Spinal cord (tissue), 10 donors: ENCODE measurements at places on chromosomes 13 and 19. TPM values are rescaled to one million over a fixed set of nuclear protein-coding genes. Genes with fewer than 3 reads are reported as not detected.

PRODH2 gene
- total RNA-seq = 0.10 TPM

ARL11 gene
- total RNA-seq = 0.79 TPM

SHD gene
- 10.4 TPM for total RNA-seq

SIGLECL1 gene
- not detected for total RNA-seq

ZNF112 gene
- total RNA-seq = 15.0 TPM

KDELR1 gene
- total RNA-seq = 86.8 TPM

- H3K4me3 ChIP-seq = peak overlapping the region; percentile 83
- no peaks in the 10 kb centered on the region for H3K27me3 ChIP-seq
- peaks cover 4% of the 10 kb centered on the region for H3K4me1 ChIP-seq
- H3K27ac ChIP-seq = peak overlapping the region; percentile 87
Measured at GRCh38 chr13:97435323-97435722, 1.4 kb downstream of the RAP2A start.

GRCh38 chr13:39385621-39386231, 217.3 kb downstream of the LHFPL6 start:
- H3K27me3 ChIP-seq = no peaks in the 10 kb centered on the region
- DNase-seq = peak; percentile 47
- peak overlapping the region; percentile 60 for H3K27ac ChIP-seq
- H3K4me1 ChIP-seq = peaks cover 4% of the 10 kb centered on the region
- no peaks in the 10 kb centered on the region for H3K36me3 ChIP-seq
- no peak overlapping the region for H3K4me3 ChIP-seq

DNA sequence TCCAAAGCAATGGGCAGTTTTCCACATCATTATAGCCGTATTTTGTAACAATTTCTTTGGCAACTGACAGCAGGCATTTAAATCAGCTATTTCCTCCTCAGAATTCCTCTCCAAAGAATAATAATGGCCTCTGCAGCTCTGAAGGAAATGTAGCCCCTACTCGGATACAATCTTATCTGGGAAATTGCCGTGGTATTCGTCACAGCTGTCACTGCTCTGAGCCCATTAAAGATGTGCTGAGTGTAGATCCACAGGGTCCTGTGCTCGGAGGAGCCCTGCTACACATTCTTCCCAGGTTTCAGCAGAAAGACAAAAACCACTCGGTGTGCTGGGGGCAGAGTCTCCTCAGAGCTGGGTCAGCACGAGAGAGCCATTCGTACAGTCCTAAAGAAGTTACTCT, 33.1 kb downstream of the MZT1 start:
- no peak overlapping the region for H3K27ac ChIP-seq
- no peak for DNase-seq
- no peaks in the 10 kb centered on the region for H3K36me3 ChIP-seq
- H3K4me1 ChIP-seq = no peaks in the 10 kb centered on the region
- H3K4me3 ChIP-seq = no peak overlapping the region

DNA sequence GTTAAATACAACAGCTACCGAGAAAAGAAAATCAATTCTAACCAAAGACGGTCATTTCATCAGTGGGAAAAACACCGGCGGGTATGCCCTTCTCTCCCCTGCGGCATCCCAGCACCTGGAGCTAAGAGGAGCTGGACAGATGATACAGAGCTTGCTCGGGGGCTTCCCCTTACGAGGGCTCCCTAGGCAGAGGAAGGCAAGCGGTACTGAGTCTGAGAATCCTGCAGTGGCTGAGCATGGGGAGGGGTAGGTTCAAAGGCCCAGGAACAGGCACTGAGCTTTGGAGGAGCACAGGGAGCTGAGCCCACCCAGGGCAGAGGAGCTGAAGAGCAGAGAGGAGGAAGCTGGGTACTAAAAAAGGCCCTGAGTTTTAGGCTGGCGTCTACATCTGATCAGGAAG, 12.7 kb downstream of the STK24 start:
- DNase-seq = no peak
- no peaks in the 10 kb centered on the region for H3K27me3 ChIP-seq
- no peak overlapping the region for H3K27ac ChIP-seq
- H3K4me1 ChIP-seq = peaks cover 24% of the 10 kb centered on the region

- no peak overlapping the region for H3K27ac ChIP-seq
- H3K4me3 ChIP-seq = no peak overlapping the region
- no peaks in the 10 kb centered on the region for H3K27me3 ChIP-seq
- no peak for DNase-seq
Measured at GRCh38 chr13:33109801-33110200, 93.6 kb downstream of the KL start.

DNA sequence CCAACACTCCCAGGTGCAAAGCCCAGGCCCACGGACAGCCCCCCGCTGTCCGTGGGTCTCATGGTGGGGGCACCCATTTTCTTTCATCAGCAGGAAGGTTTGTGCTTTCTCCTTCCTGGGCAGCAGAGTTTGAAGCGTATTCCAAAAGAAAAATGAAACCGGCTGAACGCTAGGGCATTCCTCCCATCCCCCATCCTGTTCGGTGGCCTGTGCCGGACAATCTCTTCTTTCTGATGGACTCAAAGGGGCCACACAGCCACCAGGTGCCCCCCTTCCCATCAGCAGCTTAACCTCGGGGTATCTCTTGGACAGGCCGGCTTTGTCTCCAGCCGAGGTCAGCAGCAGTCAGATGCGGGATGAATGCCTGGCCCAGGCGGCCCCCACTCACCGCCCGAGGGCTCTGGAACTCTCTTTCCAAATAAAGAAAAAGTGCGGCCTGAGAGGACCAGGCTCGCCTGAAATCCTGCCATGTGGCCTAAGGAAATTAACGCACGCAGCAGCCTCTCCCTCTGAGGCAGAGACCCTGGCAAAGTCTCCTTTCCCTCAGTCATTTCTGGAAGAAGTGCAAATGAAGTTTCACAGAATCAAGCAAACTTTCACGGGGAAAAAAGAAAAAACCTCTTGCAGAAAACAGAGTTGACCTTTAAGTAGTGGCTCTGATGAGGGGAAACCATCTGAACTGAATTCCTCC, 67.8 kb downstream of the RASA3 start:
- peaks cover 59% of the 10 kb centered on the region for H3K4me1 ChIP-seq
- peak overlapping the region; percentile 91 for H3K27ac ChIP-seq
- no peak overlapping the region for H3K4me3 ChIP-seq
- no peak for DNase-seq
- H3K27me3 ChIP-seq = no peaks in the 10 kb centered on the region

- no peak overlapping the region for H3K4me3 ChIP-seq
- H3K27me3 ChIP-seq = no peaks in the 10 kb centered on the region
Measured at GRCh38 chr19:51251468-51251820, 564 bp downstream of the SIGLECL1 start.

GRCh38 chr13:34611671-34612070, 330.4 kb upstream of the NBEA start:
- H3K27ac ChIP-seq = no peak overlapping the region
- H3K27me3 ChIP-seq = no peaks in the 10 kb centered on the region
- H3K36me3 ChIP-seq = no peaks in the 10 kb centered on the region
- no peak overlapping the region for H3K4me3 ChIP-seq

- H3K27ac ChIP-seq = no peak overlapping the region
- H3K4me1 ChIP-seq = peaks cover 63% of the 10 kb centered on the region
- H3K36me3 ChIP-seq = peaks cover 33% of the 10 kb centered on the region
- no peak for DNase-seq
- no peaks in the 10 kb centered on the region for H3K27me3 ChIP-seq
Measured at GRCh38 chr19:5025027-5025426, 56.1 kb downstream of the KDM4B start.

DNA sequence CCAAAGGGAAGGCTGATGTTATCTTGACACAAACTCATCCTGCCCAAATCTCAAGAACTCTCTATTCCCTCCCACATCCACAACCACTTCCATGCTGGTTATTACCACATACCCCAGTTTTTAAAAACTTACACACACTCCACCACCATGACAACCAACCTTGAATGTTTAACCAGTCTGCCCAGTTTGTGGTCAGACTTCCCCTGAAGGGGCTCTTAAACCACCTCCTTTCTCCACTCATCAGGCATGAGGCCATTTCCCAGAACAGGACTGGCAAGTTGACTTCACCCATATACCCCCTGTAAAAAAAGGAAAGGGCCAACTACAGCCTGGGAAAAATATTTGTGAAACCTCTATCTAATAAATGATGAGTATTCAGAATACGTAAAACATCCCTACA, 12.4 kb upstream of the ZSCAN4 start:
- no peaks in the 10 kb centered on the region for H3K4me1 ChIP-seq
- H3K27ac ChIP-seq = no peak overlapping the region
- DNase-seq = no peak
- H3K27me3 ChIP-seq = peaks cover 12% of the 10 kb centered on the region

- DNase-seq = no peak
- no peak overlapping the region for H3K4me3 ChIP-seq
- peaks cover 72% of the 10 kb centered on the region for H3K4me1 ChIP-seq
- peaks cover 5% of the 10 kb centered on the region for H3K27me3 ChIP-seq
- H3K36me3 ChIP-seq = peaks cover 60% of the 10 kb centered on the region
- peak overlapping the region; percentile 10 for H3K27ac ChIP-seq
Measured at GRCh38 chr19:41323430-41324125, 13.6 kb downstream of the CCDC97 start.

GRCh38 chr13:40578055-40578454, 88.4 kb downstream of the FOXO1 start:
- no peaks in the 10 kb centered on the region for H3K4me1 ChIP-seq
- DNase-seq = no peak

DNA sequence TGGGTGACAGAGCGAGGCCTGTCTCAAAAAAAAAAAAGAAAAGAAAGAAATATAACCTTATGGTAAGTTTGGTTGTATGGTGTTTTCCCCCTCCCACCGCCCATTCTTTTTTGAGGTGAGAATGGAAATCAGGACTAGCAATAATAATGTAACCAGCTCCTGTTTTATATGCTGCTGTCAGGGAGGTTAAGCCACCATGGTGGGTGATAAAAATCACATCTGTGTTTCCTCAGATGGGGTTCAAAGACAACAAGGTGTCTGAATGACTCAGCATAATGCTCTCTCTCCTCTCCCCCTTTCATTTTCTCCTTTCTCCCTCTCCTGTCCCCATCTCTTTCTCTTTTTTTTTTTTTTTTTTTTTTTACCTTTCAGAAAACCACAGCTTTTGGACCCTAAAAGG, 28.3 kb upstream of the GARRE1 start:
- H3K4me1 ChIP-seq = no peaks in the 10 kb centered on the region
- no peak for DNase-seq
- H3K27ac ChIP-seq = no peak overlapping the region
- H3K4me3 ChIP-seq = no peak overlapping the region
- H3K36me3 ChIP-seq = peaks cover 41% of the 10 kb centered on the region

GRCh38 chr13:79374578-79374977, 31.5 kb downstream of the RBM26 start:
- H3K4me3 ChIP-seq = no peak overlapping the region
- no peaks in the 10 kb centered on the region for H3K27me3 ChIP-seq
- no peak overlapping the region for H3K27ac ChIP-seq
- DNase-seq = no peak

DNA sequence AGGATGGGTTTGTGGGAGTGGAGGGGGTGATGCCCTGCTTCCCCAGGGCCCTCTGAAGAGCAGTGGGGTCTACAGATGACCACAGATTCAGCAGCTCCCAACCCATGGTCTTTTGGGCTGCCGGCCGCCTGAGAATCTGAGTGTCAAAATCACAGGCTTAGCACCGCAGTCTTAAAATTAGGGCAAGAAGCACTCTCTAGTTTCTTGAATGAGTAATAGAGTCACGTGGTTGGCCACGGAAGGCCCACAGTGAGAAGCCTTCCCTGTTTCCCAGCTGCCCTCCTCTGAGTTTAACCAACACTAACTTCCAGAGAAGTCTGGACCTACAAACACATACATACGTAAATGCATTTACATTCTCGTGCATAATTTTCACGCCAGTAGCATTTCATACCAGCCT, 5.2 kb downstream of the PRMT1 start:
- DNase-seq = no peak
- no peak overlapping the region for H3K4me3 ChIP-seq
- no peak overlapping the region for H3K27ac ChIP-seq
- H3K36me3 ChIP-seq = peaks cover 74% of the 10 kb centered on the region
- H3K27me3 ChIP-seq = no peaks in the 10 kb centered on the region

DNA sequence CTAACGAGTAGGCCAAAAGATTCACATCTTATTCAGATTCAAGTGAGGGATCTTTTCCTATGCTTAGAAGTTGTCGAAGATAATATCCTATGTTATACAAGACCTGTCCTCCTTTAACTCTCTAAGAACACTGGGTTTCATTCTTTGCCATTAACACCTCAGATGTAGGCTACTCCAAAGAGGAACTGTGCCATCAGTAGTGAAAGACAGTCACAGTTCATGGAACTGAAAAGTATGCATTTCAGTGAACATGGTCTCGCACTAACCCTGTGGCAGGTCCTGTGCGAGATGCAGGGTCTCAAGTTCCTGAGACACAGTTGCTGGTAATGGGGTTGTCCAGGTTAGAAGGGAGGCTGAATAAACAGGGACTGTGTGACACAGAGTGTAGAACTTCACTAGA, 4.1 kb downstream of the LGALS16 start:
- H3K4me1 ChIP-seq = no peaks in the 10 kb centered on the region
- H3K4me3 ChIP-seq = no peak overlapping the region
- no peak for DNase-seq
- H3K36me3 ChIP-seq = no peaks in the 10 kb centered on the region
- no peak overlapping the region for H3K27ac ChIP-seq

- DNase-seq = no peak
- H3K27me3 ChIP-seq = no peaks in the 10 kb centered on the region
- no peak overlapping the region for H3K27ac ChIP-seq
- H3K4me1 ChIP-seq = peaks cover 12% of the 10 kb centered on the region
- H3K4me3 ChIP-seq = no peak overlapping the region
- no peaks in the 10 kb centered on the region for H3K36me3 ChIP-seq
Measured at GRCh38 chr13:27289011-27289665, 18.5 kb downstream of the RASL11A start.

- H3K4me3 ChIP-seq = no peak overlapping the region
- peaks cover 2% of the 10 kb centered on the region for H3K36me3 ChIP-seq
- no peak for DNase-seq
Measured at GRCh38 chr13:110808138-110808537, 94.6 kb downstream of the ING1 start.

GRCh38 chr19:33904681-33905080, 108.0 kb downstream of the KCTD15 start:
- peaks cover 22% of the 10 kb centered on the region for H3K4me1 ChIP-seq
- no peaks in the 10 kb centered on the region for H3K36me3 ChIP-seq
- DNase-seq = no peak
- no peak overlapping the region for H3K27ac ChIP-seq
- peaks cover 34% of the 10 kb centered on the region for H3K27me3 ChIP-seq

- H3K4me1 ChIP-seq = peaks cover 11% of the 10 kb centered on the region
- no peak for DNase-seq
- no peak overlapping the region for H3K27ac ChIP-seq
- H3K36me3 ChIP-seq = peaks cover 98% of the 10 kb centered on the region
Measured at GRCh38 chr19:10113964-10114650, 2.6 kb downstream of the P2RY11 start.

DNA sequence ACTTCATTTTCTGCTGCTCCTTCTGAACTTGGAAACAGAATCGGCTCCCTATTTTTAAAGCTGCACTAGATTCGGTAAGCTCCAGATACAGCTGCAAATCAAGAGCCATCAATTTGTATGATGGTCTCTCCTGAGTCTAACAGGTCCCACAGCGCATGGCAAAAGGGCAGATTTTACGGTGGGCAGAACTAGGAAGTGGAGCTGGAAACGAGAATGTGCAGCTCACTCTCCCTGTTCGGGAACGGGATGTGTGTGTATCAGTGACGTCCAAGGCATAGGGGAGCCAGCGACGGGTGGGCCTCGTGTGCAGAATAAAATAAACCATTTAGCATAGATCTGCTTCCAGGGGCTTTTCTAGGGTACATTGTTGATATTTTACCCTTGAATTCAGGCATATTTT, 74.2 kb downstream of the COL4A1 start:
- H3K4me3 ChIP-seq = no peak overlapping the region
- no peaks in the 10 kb centered on the region for H3K36me3 ChIP-seq
- H3K27ac ChIP-seq = no peak overlapping the region
- H3K4me1 ChIP-seq = peaks cover 9% of the 10 kb centered on the region
- DNase-seq = no peak
